WERI-Rb-1 (cell line): ENCODE measurements at places on chromosomes 4 and X.

DNA sequence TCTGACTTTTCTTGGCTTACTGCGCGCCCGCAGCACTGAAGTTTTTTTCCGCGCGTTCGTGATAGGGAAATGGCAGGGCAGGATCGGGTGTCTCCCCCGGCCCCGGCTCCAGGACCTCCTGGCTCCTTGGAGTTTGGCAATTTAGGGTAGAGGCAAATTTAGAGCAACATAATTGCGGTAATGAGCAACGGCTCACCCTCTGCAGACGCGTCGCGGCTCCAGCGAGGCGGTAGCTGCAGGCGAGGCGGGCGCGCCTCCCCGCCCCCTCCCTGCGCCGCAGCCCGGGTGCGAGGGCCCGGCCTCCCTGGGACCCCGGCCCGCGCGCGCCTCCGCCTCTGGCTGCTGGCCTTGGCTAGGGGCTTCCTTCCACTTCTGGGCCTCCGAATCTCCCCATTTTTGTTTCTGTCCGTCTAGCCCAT is 6.2 kb downstream of the MSX1 start:
- DNase-seq = no peak

DNA sequence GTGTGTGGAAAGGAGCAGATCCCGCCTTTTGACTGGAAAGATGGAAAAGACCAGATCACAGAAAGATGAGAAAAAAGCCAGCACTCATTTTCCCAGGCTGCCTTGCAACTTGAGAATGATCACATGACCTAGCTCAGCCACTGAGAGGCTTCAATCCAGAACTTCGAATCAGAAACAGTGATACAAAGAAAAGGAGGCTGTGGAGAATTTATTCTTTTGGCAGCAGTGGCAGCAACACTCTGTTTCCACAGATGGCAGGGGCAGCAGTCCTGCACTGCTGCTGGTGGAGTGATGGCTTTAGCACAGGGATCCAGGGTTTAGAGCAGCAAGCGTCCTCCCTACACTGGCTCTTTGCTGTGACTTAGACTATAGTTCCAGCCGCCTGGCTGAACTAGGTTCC is 77.8 kb upstream of the SH3RF1 start:
- DNase-seq = no peak

GRCh38 chrX:34238896-34239295 is 106.8 kb upstream of the FAM47A start:
- DNase-seq = no peak

GRCh38 chrX:133561251-133561650 is 146.0 kb upstream of the GPC4 start:
- no peak for DNase-seq

GRCh38 chr4:7135389-7135746 is 57.0 kb upstream of the SORCS2 start:
- no peak for DNase-seq

GRCh38 chr4:95213366-95213765 is 335.4 kb downstream of the UNC5C start:
- no peak for DNase-seq

DNA sequence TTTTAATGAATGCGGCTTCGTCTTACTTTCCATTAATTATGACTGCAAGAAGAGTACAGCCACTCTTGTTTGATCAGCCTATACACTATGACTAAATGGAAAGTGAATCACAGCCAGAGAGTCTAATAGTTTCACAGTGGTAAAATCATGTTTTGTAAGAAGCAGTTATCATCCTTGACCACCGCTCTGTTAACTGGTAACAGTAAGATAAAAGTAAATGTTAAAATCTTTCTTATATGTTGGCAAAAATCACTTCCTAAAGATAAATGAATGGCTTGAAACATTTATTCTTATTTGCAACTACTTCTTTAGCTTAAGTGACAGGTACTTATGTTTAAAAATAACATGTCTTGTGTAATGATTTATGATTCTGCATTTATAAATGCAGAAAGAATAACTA is 13.2 kb downstream of the GALNT7 start:
- no peak for DNase-seq

GRCh38 chr4:2135083-2135482 is 76.0 kb downstream of the NAT8L start:
- DNase-seq = no peak

DNA sequence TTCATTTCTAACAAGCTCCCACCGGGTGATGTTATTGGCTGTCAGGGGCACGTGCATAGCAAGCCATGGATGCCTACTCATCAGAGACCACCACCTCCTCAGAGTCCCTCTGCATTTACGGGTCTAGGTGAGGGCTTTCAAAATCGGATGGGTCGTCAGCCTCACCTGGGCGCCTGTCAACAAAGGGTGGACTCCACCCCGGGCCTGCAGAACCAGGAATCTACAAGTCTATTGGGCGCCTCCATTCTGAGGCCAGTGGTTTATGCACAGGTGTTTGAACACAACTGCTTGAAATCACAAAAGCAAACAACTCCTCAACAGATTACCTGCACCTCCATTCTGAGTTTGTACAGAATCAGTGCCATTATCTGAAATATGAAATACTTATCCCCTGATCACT is 318.9 kb downstream of the PTTG2 start:
- no peak for DNase-seq

GRCh38 chrX:123817288-123817894 is 42.5 kb upstream of the XIAP start:
- no peak for DNase-seq

- no peak for DNase-seq
These were observed 19.3 kb downstream of the DCTD start for GRCh38 chr4:182897601-182898478.

GRCh38 chrX:49784747-49785280 is 44.3 kb upstream of the PAGE4 start:
- DNase-seq = no peak

DNA sequence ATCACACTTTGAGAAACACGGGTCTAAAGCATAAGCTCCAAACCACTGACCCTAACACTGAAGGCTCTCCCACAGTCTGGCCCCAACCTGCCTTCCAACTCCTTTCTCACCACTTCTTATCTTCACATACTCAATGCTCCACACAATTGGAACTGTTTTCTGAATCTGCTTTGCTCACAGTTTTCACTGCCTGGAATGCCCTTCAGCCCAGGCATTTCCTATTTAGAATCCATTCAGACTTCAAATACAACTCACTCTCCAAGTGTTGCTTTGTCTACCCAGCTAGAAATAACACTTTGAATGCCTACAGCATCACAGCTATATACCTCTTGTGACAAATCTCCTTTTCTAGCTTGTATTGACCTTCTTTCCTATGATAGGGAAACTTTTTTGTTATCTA is 10.2 kb downstream of the OTUD4 start:
- no peak for DNase-seq

- no peak for DNase-seq
These were observed 90.1 kb upstream of the NOCT start for GRCh38 chr4:138925495-138925894.

GRCh38 chr4:95857761-95858160 is 17.9 kb downstream of the PDHA2 start:
- no peak for DNase-seq

GRCh38 chr4:73099143-73099542 is 29.6 kb upstream of the COX18 start:
- DNase-seq = no peak

DNA sequence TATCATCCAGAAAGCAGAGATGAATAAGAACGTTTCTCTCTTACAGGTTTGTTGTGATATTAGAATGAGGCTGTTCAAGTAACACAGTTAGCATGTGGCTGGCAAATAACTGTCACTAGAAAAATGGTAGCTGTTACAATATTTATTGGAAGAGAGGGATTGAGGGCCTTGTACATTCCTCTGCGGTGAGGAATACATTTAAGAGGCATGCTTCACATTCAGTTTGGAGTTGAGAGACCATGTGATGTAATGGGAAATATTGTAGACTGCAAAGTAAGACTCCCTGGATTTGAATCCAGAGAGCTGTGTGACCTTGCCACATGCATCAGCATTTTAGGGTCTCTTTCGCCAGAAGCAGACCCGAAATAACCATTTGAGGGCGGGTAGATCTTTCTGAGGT is 104.8 kb upstream of the KIT start:
- DNase-seq = no peak

DNA sequence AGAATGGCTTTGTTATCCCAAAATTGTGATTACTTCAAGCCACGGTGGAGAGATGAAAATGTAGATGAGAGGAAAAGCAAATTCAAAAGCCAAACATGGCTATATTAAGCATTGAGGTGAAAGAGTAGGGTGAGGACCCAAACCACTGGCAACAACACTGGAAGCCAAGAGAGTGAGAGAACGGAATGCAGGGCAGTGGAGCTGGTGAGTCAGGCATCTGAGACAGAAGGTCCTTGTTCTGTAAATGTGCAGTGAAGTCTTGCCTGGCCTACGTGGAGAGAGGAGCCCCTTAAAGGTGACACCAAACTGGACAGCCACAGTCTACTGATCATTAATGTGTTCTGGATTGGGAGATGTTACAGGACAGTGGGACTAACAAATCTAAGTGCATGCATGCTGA is 22.8 kb upstream of the SEC24B start:
- no peak for DNase-seq

DNA sequence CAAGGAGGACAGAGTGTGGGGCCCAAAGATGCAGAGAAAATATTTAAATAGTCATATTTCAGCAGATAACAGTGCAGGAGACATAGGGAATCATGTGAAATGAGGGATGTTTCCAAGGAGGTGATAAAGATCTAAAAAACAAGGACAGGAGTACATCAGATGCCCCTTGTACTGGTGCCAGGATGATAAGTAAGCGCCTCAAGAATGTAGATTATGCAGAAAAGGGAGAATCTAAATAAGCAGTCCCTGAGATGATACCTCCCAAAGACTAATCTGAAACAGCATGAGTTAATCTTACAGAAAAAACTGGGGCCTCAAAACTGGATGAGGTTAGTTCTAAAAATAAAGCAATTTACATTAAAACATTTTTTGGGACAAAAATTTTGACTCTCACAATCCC is 136.1 kb upstream of the WDFY3 start:
- no peak for DNase-seq

DNA sequence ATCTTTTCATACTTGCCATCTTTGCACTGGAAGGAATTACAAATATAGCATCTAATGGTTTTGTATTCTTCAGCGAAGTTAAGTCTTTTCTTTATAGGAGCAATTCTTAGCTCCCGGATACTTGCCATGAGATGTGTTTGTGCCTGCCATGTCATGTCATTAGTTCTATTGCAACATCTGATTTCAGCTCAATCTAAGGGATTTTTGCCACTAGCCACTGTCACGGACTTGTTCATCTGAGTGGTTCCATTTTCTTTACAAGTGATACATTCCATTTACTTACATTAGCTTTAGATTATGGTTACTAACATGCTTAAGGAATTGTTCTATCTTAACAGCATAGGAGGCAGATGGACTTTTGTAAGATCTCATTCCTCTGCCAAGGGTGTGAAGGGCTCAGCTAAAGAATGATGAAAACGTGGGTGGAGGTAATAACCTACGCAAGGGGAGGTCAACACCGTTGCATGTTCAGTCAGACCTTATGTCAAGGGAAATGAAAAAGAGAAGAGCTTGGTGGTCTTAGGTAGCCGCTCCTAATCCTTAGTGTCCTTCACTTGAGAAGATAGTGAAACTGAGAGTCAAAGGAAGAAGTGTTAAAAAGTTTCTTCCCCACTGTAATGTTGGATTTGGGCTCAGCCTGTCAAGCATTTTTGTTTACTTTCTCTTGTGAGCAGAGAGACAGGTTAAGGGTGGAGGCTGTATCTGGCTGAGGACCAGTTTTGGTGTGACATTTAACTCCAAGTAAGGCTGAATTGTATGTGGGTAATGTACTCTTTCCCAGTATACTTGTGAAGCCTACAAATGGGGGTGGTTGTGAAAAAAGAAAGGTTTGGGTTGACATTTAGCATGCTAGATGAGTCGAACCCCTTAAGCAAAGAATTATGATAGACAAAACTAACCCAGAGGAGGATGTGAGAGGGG is 3.6 kb upstream of the KLHL2 start:
- no peak for DNase-seq

DNA sequence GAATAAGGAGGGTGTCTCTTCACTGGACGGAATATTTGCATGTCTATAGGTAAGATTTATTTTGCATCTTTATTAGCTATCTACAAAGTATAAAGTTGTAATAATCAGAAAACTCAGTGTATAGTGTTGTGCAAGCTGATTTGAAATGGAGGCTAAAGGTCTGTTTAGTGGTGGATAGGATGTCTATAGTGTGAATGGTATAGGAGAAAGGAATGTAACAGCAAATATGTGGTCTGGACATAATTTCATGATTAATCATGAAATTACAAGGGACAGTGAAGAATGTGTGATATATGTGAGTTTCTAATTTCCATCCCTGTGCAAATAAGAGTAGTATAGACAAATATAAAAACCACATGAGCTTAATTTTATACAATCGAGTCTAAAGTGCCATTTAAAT is 79.3 kb upstream of the CAMK2D start:
- no peak for DNase-seq

GRCh38 chrX:13048280-13048679 is 3.9 kb upstream of the FAM9C start:
- no peak for DNase-seq
